ENCODE measurements at places on chromosomes 2 and 18.

- no peak for DNase-seq
Observed at GRCh38 chr2:162256591-162256991, 13.3 kb upstream of the FAP start.

GRCh38 chr2:239326831-239327535 lies 73.8 kb downstream of the HDAC4 start:
- no peak for DNase-seq

GRCh38 chr2:24077535-24077877 lies 1.4 kb upstream of the SF3B6 start:
- no peak for DNase-seq

DNA sequence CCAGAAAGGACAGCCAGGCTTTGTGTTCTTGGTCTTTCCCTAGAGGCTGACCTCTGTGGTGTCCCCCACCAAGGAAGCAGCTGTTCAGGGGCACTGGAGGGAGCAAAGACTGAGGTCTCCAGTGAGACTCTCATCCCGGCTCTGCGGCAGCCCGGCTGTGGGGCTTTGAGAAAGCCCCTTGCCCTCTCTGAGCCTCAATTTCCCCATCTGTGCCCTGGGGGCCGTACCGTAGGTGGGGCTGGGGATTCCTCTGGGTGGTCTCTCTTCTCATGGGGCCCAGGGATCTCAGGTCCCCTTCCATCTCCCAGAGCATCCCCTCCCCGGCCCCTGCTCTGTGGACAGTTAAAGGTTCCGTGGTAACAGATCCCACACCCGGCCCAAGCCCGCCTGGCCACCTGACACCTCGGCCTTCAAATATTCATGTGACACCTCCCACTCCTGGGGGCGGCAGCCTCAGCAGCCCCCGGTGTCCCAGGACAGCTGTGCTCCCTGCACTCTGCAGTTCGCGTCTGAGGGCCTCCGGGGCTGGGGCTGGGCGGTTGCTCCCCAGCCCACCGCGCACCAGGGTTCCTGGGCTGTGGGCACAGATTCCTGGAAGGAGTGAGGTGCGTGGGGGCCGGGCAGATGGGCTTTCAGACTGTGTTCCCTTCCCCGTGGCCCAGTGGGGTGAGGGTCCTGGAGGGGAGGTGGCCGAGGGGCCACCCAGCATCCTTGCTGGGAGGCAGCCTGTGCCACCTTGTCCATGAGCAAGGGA lies 15.1 kb upstream of the KLHL30 start:
- no peak for DNase-seq

- DNase-seq = no peak
Observed at GRCh38 chr18:46283268-46283667, 179.1 kb downstream of the HAUS1 start.

GRCh38 chr18:48442761-48443160 lies 33.6 kb upstream of the ZBTB7C start:
- no peak for DNase-seq

DNA sequence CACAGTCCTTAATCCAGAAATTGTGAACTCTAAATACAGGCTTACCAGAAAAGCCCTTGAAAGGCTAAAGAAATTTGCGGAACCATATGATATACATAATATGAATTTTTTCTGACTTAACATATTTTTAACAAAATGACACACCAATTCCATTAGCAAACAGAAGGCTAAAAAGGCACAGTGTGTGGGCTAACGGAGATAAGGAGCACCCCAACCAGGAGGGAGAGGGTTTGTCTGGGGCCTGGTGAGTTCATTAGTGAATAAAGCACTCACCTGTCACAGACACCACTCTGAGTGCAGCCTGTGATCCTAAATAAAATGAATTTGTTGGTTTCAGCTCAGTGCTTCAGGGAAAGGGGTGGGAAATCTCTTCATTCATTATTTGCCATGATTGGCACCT lies 2.7 kb upstream of the FECH start:
- DNase-seq = no peak

Data from midbrain (tissue), 1 donor.